ENCODE measurements at places on chromosomes 3 and 15. TPM values are rescaled to one million over a fixed set of nuclear protein-coding genes. Genes with fewer than 3 reads are reported as not detected.
A peak's percentile ranks its signal among the peaks of the same experiment; 100 is the strongest.

DNA sequence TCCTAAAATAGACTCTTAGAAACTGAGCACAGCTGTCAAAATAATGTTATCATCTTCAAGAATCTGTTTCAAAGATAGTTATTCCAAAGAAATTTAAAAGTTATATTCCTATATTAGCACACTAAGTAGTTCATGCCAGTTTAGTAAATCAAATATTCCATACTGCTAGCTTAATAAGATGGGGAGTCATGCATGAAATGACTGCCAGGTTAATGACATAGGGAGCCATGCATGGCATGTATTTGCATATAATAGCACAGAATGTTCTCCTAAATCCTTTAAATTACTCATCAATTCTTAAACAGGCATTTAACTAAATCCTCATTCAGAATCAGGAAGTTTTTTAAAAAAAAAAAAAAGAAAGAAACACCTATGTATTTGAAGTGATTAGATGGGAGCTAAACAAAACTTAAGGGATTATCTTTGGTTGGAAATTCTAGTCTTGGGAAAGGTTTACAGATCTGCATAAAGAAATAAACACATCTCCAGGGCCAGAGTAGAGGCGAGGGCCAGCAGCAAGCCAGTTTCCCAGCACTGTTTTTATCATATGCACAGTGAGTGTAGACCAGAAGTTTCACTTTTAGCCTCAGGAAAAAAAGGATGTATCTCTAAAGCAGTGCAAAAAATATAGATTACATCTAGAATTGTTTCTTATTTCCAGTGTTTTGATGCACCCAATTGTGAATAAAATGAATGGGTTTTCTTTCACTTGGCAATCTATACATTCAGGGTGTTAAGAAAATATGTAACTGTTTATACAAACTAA lies 366.4 kb upstream of the AGTR1 start:
- no peak for DNase-seq

DNA sequence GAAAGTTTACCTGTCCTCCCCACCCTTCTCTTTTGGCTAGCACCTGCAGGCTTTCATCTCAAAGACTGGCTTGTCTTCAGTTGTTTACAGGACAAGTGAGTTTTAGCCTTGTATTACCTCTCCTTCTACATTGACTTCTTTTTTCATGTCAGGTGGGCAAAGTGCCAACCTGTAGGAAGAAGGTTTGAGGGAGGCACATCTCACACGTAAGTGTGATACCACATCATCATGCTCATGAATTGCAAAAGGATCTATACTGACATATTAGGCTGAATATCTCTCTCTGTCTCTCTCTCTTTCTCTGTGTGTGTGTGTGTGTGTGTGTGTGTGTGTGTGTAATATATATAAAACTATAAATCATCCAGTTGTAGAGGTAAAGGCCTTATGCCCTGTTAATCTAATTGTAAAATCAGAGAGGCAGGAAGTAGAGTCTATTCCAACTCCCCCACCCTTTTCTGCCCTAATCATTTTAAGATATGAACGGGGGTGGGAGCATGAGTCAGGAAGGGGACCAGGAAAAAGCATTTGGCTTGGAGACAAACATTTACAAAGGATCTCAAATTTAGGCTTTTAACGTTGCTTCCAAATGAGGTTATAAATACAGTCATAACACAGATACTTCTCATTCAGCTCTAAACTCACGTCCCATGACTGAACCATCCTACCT lies 107.0 kb upstream of the PFN2 start:
- no peak for DNase-seq

DNA sequence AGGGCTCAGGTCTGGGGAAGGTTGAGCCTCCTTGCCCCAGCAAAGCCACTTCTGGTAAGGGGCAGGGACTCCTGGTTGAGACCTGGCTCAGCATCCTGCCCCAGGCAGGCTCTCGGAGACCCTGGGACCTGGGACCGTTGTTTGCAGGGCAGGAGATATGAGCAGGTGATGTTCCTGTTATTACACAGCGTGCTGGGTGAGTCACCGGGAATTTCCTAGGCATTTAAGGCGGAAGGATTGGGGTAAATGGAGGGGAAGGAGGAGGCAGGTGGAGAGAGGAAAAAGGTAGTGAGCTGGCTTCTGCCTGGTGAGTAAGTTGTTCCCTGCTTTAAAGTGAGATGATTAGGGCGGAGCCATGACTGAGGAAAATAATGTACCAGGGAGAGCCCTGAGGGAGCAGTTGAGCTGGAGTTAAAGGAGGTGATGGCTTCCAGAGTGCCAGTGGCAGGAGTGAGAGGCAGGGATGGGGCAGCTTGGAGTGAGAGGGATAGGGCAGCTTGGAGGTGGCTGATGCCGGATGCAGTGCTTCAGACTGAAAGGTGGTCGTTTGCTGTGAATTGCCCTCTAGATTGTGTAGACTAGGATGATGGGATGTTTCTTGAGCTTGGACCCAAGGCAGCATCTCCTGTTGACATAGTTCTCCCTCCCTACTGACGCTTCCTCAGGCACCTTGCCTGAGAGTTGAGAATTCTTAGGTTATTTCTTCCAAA lies 79.4 kb downstream of the AAGAB start:
- DNase-seq: peak; percentile 97

DNA sequence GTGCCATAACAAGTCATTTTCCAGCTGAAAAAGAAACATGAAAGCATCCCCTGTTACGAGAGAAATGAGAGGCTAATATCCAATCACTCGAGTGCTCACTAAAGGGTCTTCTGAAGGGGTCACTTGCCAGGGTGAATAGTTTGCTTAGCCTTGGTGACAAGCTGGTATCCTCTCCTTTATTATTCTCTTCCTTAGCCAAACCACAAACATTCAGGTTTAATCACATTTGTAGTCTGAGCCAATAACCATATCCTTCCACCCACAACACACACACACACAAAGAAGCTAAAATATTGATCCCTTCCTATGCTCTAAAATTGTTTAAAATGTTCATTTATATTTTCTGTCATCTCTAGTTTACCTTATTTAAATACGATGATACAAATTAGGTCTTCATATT lies 240.5 kb upstream of the TMCO5A start:
- DNase-seq: no peak

Gene TIGIT
- not detected for total RNA-seq

- no peak for DNase-seq
These were observed 119.5 kb upstream of the MLF1 start for GRCh38 chr3:158451405-158452055.

DNA sequence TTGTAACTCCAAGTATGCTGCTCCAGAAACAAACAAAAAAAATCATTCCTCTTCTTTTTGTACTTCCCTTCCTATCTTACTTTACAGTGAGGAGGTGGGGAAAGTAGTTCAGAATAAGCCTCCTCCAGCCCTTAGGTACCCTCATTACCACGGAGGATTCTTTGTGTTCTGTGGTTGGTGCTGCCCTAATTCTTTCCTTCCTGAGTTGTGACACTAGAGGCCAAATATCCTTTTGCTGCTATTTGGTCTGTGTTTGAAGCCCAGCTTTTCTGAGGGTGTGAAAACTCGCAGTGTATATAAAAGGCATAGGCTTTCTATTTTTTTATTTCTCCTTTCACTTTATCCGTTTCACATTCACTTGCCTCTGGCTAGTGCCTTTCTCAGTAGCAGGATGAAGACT lies 98.2 kb downstream of the HHLA2 start:
- no peak for DNase-seq

GRCh38 chr3:141422961-141423582 lies 54.8 kb downstream of the ZBTB38 start:
- DNase-seq: no peak

Gene CYP1A1
- total RNA-seq: 39.8 TPM

DNA sequence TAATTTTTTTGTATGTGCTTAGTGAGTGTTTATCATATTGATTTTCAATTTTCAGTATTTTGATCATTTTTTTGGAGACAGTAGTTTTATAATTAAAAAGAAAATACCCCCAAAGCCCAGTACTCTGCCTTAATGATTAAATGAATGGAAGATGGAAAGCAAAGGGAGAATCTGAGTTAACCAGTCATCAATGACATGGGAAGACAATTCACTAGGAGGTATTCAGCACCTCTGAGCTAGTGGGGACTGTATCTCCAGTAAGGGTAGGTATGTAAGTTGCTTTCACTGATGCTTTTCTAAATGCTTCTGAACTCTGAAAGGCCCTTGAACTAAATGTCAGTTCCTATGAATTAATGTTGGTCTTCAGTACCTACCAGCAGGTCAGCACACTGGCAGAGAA lies 590.4 kb upstream of the DPPA4 start:
- no peak for DNase-seq

GRCh38 chr3:155386919-155387318 lies 93.4 kb upstream of the STRIT1 start:
- DNase-seq: no peak

- no peak for DNase-seq
These were observed 1.6 kb upstream of the ATOSA start for GRCh38 chr15:52680761-52681160.

GRCh38 chr3:4350789-4351163 lies 47.6 kb downstream of the SETMAR start:
- DNase-seq: peak; percentile 83

DNA sequence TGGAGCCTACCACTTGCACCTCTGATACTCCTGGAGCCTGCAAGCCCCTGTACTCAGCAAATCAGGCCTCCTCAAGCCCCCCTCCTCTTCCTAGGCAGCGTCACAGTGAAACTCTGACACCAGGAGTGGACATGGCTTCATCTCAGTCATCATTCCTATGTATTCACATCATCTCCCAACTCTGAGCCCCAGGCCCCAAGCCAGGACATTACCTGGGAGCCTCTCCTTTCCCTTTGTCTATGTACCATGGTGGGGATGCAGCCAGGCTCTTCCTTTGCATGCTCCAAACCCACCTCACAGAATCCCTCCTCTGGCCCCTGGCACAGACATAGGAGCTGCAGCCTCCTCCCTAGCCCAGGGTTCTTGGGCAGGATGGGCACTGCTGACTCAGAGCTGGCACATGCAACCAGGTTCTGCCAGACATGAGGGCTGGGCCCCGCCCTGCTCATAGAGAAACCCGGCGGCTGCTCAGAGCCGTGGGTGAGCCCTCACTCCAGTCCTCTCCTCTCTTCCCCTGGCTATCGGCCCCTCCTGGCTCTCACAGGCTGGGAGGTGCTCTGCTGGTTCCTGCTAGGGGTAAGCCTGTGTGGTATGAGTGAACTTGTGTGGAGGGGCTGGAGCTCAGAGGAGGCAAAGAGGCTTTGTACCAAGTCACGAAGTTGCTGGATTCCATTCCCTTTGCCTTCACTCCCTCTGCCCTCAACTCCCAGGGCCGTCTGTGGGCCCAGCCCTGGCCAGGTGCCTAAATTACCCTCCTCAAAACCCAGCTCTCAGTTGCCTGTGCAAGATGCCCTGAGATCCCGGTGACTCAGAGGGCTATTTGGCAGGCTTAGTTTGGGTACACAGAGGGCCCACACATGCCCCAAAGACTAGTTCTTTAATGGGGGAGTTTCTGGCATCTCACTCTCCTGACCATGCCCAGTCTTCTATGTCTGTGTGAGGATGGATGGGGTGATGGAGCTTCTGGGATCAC lies 1.9 kb upstream of the PLCD1 start:
- DNase-seq: peak; percentile 14

GRCh38 chr3:12465836-12466225 lies 18.4 kb upstream of the TSEN2 start:
- DNase-seq: no peak

DNA sequence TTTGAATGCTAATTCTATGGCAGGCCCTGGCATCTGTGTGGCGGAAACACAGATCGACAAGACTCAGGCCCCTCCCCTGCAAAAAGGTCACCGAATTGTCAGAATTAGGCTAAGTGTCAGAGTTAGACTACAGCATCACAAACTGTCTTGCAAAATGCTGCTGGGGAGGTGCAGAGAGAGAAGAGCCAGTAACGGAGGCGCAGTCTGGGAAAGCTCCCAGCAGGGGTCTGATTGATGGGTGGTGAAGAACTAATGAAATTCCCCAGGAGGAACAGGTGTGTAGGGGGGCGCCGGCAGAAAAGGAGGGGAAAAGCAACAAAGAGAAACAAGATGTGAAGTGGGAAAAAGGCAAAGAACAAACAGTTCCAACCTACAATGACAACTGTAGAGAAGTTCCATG lies 72.7 kb upstream of the TAMM41 start:
- DNase-seq: no peak

Gene CPLX3
- total RNA-seq: not detected

DNA sequence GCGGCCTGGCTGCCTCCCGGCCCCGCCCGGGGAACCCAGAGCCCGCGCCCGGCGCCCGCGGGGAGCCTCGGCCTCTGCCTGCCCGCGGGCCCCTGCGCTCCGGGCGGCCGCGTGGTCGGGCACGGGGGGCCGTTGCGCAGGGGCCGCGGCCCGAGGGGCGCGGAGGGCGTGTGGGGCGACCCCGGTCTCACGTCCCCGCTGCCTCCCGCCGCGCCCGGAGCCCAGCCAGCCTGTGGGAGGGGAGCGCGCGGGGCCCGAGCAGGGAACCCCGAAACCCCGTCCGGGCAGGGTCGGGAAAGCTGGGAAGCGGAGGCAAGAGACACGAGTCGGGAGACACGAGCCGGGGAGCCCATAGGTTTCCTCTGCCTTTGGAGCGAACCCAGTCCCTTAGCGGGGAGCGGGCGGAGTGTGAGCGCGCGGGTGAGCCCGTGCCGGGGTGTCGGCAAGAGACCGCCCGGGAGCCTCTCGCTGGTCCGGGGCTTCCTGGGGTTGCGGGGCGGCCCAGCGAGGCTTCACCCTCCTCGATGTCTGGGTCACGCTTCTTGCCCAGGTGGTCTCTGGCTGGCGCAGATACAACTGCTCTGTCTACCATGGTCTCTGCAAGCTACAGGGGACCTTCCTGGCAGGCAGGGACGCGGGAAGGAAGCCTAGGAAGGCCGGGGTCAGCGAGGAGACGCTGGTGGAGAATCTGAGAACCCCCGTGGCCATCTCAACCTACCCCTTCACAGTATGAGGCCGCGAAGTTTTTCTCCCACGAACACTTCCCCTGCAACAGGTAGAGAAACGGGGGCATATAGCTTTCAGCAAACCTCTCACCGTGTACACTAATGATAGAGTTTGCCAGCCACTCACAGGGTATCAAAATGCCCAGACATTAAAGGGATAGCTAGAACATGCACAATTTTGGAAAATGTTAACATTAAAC lies 586 bp downstream of the LRRK1 start:
- peak; percentile 18 for DNase-seq

GRCh38 chr15:33242165-33242564 lies 47.7 kb upstream of the FMN1 start:
- no peak for DNase-seq

GRCh38 chr3:39063143-39063542 lies 11.3 kb downstream of the WDR48 start:
- DNase-seq: no peak

Gene SEMA6D
- 1.5 TPM for total RNA-seq

GRCh38 chr3:128316481-128316891 lies 150.2 kb downstream of the DNAJB8 start:
- DNase-seq: no peak

GRCh38 chr3:48897460-48898376 lies 964 bp downstream of the SLC25A20 start:
- peak; percentile 15 for DNase-seq

GRCh38 chr3:35492841-35493240 lies 146.5 kb upstream of the ARPP21 start:
- DNase-seq: no peak

GRCh38 chr15:66588537-66588936 lies 22.7 kb upstream of the LCTL start:
- no peak for DNase-seq

- no peak for DNase-seq
These were observed 12.8 kb upstream of the CFAP44 start for GRCh38 chr3:113454057-113454456.

Measured in dermis microvascular lymphatic vessel endothelial cell (primary cell).